ENCODE measurements at places on chromosomes 7 and 10. TPM values are rescaled to one million over a fixed set of nuclear protein-coding genes. Genes with fewer than 3 reads are reported as not detected.

The NEUROD6 gene
- not detected for total RNA-seq

The SPDYE1 gene
- total RNA-seq, result not detected

The SORBS1 gene
- total RNA-seq, result 0.18 TPM

The NRG3 gene
- not detected for total RNA-seq

The SPDYE16 gene
- not detected for total RNA-seq

The COL1A2 gene
- total RNA-seq, result 1,211 TPM

The ZNF107 gene
- 3.6 TPM for total RNA-seq
